ENCODE measurements at places on chromosomes 16 and 17.
A peak's percentile ranks its signal among the peaks of the same experiment; 100 is the strongest.

DNA sequence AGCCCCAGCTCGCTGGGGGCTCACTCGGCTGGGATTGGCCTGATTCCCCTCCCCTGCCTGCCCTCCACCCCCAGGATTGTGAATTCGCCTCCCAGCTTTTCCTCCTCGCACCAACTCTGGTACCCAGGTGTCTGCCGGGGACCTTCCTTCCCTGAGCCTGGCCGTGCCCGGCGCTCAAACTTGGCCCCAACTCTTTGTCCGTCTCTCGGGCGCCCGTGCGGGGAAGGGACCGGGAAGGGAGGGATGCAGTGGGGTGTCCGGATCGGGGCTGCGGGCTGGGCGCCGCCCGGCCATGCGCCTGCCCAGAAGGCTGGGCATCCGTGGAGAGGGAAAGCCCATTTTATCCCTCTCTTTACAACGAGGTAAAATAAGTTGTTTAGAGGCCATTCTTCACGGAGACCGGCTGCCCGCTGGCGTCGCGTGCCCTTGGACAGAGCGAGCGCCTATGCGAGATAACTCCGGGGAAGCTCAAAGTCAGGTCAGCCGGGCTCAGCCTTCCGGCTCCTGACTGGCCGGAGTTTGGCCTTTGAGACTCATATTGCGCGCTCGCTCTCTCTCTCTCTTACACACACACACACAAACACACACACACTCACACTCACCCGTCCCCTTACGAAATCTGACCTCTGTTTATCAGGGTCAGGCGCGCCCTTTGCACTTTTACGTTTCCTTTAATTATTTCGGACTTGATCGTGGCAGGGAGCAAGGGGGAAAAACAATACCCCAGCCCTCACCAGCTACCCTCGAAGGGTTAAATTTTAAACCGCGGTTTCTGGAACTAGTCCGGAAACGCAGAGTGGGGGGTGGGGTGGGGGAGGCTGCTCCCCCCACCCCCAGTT lies 774 bp upstream of the MAF start:
- DNase-seq: peak; percentile 16

DNA sequence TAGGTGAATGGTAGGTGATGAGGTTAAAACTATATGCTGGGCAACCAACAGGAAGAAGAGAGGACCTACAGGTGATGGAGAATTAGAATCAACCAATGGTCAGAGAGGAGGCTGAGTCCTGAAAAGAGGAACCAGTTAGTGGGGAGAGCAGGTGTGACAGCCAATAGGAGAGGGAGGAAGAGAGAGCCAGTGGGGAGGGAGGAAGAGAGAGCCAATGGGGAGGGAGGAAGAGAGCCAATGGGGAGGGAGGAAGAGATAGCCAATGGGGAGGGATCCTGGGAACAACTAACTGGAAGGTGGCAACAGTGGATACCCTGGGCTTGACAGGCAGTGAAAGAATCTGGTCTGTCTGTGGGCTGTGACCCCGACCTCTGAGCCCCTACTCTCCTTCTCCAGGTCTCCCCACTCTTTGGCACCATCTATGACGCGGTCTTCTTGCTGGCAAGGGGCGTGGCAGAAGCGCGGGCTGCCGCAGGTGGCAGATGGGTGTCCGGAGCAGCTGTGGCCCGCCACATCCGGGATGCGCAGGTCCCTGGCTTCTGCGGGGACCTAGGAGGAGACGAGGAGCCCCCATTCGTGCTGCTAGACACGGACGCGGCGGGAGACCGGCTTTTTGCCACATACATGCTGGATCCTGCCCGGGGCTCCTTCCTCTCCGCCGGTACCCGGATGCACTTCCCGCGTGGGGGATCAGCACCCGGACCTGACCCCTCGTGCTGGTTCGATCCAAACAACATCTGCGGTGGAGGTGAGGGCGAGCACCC lies 3.7 kb downstream of the GUCY2D start:
- DNase-seq: no peak

- DNase-seq: no peak
Observed at GRCh38 chr16:86509759-86510464, 415 bp upstream of the FOXF1 start.

DNA sequence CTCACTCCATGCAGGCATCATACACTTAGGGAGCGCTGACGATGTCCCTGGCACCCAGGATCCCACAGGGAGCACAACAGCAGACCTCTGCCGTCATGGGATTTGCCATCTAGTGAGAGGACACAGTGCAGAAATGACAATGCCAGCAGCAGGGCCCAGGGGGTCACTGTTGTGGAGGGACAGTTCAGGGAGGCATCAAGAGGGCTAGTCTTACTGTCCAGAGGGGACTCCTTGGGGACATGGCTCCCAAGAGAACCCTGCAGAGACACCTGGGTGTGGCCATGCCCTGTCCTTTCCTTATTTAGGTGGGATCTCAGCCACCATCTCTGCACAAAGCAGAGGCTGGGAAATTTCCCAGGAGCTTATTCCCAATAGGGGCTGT lies 73.7 kb downstream of the CRISPLD2 start:
- DNase-seq: no peak

DNA sequence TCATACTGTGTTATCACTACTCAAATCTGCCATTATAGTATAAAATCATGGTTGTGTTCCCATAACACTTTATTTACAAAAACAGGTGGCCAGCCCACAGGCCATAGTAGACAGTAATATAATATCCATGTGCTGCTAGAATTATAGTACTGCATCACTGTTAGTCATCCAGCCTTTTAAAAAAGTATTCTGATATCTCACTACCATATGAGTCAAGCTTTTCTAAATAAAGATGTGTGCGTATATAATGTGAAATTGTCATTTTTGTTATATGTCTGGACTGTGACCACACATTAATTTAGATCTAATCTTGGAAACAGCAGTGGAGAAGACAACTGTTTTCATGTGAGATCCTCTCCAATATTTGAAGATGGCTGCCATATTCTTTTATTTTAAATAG lies 1049.1 kb upstream of the GOT2 start:
- DNase-seq: no peak

DNA sequence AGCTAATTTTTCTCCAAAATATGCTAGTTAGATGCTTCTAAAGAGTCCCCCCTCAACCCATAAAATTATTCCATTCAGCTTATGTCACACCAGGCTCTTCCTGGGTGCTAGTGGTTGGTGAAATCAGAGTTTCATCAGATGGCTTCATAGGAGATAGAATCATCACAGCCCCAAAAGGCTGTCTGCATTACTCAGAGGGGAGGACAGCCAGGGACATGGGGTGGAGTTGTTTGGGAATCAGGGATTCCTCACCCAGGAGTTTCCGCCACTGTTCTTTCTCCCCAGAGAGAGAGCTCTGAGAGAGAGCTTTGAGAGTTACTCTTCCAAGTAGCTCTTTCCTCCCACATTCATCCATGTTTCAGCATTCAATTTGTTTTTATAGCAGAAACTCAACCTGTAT lies 288 bp upstream of the KRT34 start:
- no peak for DNase-seq

DNA sequence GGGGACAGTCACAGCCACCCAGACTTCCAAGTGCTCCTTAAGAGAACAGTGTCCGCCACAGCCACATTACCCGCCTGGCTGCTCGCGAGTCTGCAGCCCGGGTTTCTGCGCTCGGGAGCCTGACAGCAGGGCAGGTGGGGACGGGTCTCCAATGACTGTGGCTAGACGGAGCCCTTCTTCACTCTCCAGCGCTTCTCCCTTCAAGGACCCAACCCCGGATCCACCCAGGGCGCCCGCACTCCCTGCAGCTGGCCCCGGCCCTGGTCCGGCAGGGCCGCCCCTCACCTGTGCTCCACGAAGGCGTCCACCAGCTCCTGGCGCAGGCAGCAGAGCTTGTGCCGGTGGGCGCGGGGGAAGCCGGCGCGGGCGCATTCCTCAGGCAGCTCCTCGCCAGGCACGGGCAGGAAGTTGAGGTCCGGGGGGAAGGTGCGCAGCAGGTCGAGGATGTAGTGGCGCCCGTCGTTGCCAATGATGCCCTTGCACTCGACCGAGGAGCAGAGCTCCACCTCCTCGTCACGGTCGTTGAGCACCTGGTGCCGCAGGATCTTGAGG lies 13.9 kb downstream of the CLUH start:
- no peak for DNase-seq

DNA sequence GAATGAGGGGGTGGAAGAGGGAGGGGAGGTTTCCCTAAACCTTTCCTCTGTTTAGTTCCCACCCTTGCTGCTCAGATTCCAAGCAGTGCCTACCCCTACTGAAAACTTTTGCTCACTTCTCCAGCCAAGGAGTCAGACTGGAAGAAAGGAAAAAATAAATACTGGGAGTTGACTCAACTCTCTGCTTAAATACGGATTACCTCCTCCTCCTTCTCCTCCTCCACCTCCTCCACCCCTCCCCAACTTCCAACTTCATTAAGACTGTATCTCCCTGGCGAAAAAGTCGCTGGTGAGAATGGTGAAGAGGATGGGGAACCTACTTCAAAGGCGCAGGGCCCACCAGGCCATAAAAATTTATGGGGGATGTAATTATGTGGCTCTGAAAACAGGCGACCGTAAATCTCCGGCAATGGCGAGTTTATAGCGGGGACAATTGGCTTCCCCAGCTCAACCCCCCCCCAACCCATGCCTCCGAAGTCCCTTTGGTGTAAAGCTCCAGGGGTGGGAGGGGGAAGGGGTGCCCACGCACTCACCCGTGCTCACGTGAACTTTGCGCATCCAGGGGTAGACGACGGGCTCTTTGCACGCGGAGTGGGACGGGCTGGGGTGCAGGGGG lies 712 bp downstream of the HOXB4 start:
- no peak for DNase-seq

- no peak for DNase-seq
Observed at GRCh38 chr16:10980813-10981212, 36.4 kb downstream of the CLEC16A start.

GRCh38 chr17:68750208-68750562 lies 149.0 kb upstream of the FAM20A start:
- no peak for DNase-seq

GRCh38 chr17:79628861-79629547 lies 18.2 kb upstream of the RBFOX3 start:
- DNase-seq: no peak

GRCh38 chr17:70104791-70105523 lies 29.9 kb downstream of the KCNJ16 start:
- no peak for DNase-seq

DNA sequence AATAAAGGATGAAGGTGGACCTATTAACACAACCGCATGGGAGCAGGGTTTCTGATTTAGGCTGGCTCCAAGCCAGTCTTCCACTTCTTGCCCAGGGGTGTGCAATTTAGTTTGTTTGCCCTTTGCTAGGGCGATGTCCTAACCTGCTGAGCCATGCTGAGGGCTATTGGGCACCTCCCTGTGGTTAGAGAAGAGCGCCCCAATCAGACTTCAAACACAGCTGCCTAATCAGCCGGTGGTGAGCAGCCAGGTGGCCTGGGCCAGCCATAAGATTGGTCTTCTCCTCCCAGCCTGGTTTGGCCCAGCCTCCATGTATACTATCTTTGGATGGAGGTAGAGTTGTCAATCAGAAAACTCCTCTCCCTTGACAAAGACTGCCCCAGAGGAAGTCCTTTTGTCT lies 15.7 kb downstream of the TMEM94 start:
- no peak for DNase-seq

DNA sequence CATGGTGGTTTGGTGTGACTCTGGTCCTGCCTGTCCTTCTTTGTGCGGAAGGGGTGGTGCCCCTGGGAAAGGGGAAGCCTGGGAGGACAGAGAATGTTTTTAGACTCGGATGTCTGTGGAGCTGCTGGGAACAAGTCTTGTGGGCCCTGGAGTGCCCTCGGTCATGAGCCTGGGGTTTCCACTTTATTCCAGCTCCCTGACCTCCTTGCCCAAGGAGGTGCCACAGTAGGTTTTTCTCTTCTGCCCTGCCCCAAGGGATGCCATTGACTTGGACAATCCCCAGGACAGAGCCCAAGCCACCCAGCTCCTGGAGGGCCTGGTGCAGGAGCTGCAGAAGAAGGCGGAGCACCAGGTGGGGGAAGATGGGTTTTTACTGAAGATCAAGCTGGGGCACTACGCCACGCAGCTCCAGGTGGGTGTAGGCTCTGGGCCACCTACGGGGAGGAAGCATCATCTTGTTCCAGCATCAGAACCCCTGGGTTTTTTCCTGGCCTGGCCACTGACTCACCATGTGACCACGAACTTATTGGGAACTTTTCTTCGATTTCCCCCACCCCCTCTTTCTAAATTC lies 1.4 kb downstream of the STAT5A start:
- peak; percentile 62 for DNase-seq

DNA sequence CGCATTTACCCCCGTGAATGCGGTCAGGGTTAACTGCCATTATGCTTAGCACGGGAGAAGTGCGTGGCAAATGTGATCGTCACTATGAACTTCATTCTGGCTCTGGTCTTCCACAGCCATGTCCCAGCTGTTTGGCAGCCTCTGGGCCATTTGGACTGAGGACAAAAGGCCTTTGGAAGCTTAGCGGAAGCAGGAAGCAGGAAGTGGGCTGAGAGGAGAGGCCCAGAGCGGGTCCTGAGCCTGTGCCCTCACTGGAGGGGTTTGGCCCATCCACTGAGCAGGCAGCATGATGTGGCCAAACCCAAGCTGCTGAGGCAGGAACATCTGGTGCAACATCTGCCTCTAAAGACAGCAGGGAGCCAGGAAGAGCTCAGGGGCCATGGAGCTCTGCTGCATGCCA lies 345.9 kb downstream of the C16orf95 start:
- no peak for DNase-seq

GRCh38 chr17:75854101-75854748 lies 910 bp downstream of the WBP2 start:
- DNase-seq: no peak

GRCh38 chr17:951325-952132 lies 28.0 kb downstream of the NXN start:
- DNase-seq: no peak

- no peak for DNase-seq
Observed at GRCh38 chr17:59884861-59885260, 7.9 kb downstream of the TUBD1 start.

DNA sequence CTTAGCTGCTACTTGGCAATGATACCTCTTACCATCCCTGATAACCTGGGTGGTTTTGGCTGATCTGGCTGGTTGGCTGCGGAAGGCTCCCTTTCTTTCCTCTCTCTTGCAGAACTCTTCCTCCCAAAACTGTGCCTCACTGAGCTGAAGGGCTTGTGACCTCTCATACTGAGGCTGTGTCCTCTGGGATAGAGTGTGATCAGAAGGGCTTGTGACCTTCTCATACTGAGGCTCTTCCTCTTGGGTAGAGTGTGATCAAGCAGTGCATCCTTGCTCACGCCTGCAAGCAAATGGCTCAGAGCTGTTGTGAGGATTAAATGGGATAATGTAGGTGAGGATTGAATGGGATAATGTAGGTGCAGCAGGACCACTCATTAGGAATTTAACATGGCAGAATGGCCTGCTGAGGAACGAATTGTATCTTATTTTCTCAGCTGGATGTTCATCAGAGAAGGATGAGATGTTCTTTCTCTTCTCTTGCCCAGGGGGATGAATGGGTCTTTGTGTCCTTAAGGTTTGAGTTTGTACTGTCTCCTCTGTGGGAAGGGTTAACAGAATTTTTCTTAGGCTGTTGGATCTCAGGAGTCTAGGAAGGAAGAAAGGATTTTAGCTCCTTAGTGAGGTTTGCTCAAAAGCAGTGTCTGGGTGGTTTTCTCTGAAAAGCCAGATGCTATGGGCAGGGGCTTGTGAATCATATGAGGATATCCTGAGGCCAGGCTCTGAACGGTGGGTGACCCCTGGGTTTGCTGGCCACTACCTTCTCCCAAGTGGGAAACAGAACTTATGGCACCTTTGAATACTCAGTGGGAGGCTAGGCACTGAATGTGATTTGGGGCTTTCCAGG lies 130.0 kb upstream of the HS3ST2 start:
- no peak for DNase-seq

- no peak for DNase-seq
Observed at GRCh38 chr16:46973996-46974324, 486 bp upstream of the DNAJA2 start.

GRCh38 chr16:89845417-89845816 lies 17.1 kb downstream of the SPIRE2 start:
- no peak for DNase-seq

All from stimulated activated CD4-positive, alpha-beta T cell treated with anti-CD3 and anti-CD28 coated beads, Interleukin-12 subunit alpha, Interleukin-12 subunit beta, amount 100 ng/mL, for 48 hours (primary cell).